ENCODE measurements at places on chromosomes 6 and 20. TPM values are rescaled to one million over a fixed set of nuclear protein-coding genes. Genes with fewer than 3 reads are reported as not detected.

The CTAGE9 gene
- not detected for total RNA-seq

The ULBP1 gene
- total RNA-seq = 2.8 TPM

The CUTA gene
- 213 TPM for total RNA-seq

The PBOV1 gene
- total RNA-seq = not detected

The IL17F gene
- not detected for total RNA-seq

The PRL gene
- not detected for total RNA-seq

The NOTCH4 gene
- 1.5 TPM for total RNA-seq

The PI16 gene
- total RNA-seq = 1.9 TPM

The FUT9 gene
- total RNA-seq = 5.2 TPM

The TNFRSF6B gene
- not detected for total RNA-seq

The SLC22A7 gene
- total RNA-seq = not detected

The ENPP4 gene
- 6.2 TPM for total RNA-seq

The PAX1 gene
- not detected for total RNA-seq

- no peaks in the 10 kb centered on the region for H3K36me3 ChIP-seq
- no peaks in the 10 kb centered on the region for H3K4me1 ChIP-seq
- H3K27me3 ChIP-seq = peaks cover 61% of the 10 kb centered on the region
- DNase-seq = no peak
- no peak overlapping the region for H3K4me3 ChIP-seq
These were observed 4.8 kb downstream of the SLC32A1 start for GRCh38 chr20:38728911-38729642.

GRCh38 chr20:32348207-32348606 is 9.9 kb upstream of the ASXL1 start:
- no peaks in the 10 kb centered on the region for H3K36me3 ChIP-seq
- no peak overlapping the region for H3K4me3 ChIP-seq
- DNase-seq = no peak

GRCh38 chr6:26225848-26226578 is 138.8 kb downstream of the HFE start:
- peaks cover 15% of the 10 kb centered on the region for H3K4me1 ChIP-seq
- no peak overlapping the region for H3K4me3 ChIP-seq
- no peaks in the 10 kb centered on the region for H3K27me3 ChIP-seq
- H3K36me3 ChIP-seq = peaks cover 18% of the 10 kb centered on the region

GRCh38 chr6:145277358-145278086 is 457.8 kb downstream of the EPM2A start:
- no peaks in the 10 kb centered on the region for H3K27me3 ChIP-seq
- H3K4me1 ChIP-seq = no peaks in the 10 kb centered on the region
- H3K27ac ChIP-seq = no peak overlapping the region
- no peaks in the 10 kb centered on the region for H3K36me3 ChIP-seq
- H3K4me3 ChIP-seq = no peak overlapping the region

- no peak for DNase-seq
- H3K36me3 ChIP-seq = peaks cover 24% of the 10 kb centered on the region
- no peak overlapping the region for H3K27ac ChIP-seq
- no peaks in the 10 kb centered on the region for H3K27me3 ChIP-seq
These were observed 6.7 kb downstream of the APMAP start for GRCh38 chr20:24985802-24986201.

DNA sequence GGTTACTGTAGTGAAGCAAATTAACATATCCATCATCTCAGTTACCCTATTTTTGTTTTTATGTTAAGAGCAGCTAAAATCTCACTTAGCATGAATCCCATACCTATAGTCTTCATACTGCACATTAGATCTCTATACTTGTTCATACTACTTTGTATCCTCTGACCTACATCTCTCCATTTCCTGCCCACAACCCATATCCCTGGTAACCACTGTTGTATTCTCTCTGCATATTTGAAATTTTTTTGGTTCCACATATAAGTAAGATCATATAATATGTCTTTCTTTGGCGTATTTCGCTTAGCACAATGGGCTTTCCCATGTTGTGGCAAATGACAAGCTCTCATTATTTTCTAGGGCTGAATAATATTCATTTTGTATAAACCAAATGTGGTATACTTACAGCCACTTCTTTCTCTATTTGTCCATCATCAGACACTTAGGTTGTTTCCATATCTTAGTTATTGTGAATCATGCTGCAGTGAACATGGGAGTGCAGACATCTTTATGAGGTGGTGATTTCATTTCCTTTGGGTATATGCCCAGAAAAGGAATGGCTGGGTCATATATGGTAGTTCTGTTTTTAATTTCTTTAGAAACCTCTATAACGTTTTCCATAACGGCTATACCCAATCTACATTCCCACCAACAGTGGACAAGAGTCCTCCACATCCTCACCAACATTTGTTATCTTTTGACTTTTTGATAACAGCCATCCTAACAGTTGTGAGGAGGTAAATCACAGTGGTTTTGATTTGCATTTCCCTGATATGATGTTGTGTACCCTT is 39.8 kb downstream of the BACH2 start:
- no peaks in the 10 kb centered on the region for H3K27me3 ChIP-seq
- no peaks in the 10 kb centered on the region for H3K36me3 ChIP-seq
- no peaks in the 10 kb centered on the region for H3K4me1 ChIP-seq
- H3K4me3 ChIP-seq = no peak overlapping the region

GRCh38 chr6:149032599-149033405 is 284.7 kb upstream of the TAB2 start:
- DNase-seq = peak; percentile 88
- peak overlapping the region; percentile 42 for H3K4me3 ChIP-seq
- peaks cover 51% of the 10 kb centered on the region for H3K4me1 ChIP-seq
- peak overlapping the region; percentile 94 for H3K27ac ChIP-seq

GRCh38 chr6:122401104-122401503 is 1.7 kb downstream of the HSF2 start:
- no peaks in the 10 kb centered on the region for H3K27me3 ChIP-seq
- no peak for DNase-seq
- peak overlapping the region; percentile 93 for H3K4me3 ChIP-seq
- H3K36me3 ChIP-seq = no peaks in the 10 kb centered on the region
- no peak overlapping the region for H3K27ac ChIP-seq

- H3K27me3 ChIP-seq = peaks cover 7% of the 10 kb centered on the region
- no peaks in the 10 kb centered on the region for H3K4me1 ChIP-seq
- H3K36me3 ChIP-seq = no peaks in the 10 kb centered on the region
- no peak overlapping the region for H3K27ac ChIP-seq
- H3K4me3 ChIP-seq = no peak overlapping the region
These were observed 79.9 kb upstream of the LY86 start for GRCh38 chr6:6508643-6509042.

DNA sequence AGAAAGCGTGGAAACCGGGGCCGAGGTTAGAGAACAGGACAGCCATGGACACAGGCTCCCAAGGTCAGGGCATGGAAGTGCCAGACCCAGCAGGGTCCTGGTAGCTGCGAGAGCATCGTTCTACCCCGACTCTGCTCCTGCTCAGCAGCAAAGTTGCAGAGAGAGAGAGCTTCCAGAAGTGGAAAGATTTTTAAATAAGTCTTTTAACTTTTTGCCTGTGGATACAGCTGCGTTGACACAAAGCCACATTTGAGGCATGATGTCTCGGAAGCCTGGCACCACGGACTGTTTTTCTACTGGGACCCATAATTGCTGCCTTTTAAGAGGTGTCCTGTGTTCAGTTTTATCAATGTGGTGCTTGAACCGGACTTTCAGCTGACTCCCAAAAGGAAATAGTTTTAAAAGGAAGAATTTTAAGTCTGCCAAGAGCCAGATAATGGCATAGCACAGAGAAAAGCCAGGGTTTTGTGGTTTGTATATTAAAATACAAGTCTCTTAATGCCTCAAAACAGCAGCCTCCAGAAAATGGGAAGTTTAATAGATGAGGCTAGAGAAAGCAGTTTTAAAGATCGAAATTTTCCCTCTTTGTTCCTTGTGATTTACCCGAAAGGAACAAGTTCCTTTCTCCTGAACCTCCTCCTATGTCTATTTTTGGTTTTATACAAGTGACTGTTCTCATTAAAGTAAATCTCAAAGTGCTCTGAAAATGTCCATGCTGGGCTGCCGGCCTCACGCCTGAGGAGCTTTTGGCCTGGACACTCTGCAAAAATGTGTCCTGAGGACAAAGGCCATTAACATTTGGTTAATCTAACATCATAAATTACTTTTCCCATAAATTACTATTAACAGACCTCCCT is 91.5 kb downstream of the RIN2 start:
- no peak for DNase-seq
- H3K27me3 ChIP-seq = no peaks in the 10 kb centered on the region
- no peak overlapping the region for H3K27ac ChIP-seq
- H3K4me1 ChIP-seq = no peaks in the 10 kb centered on the region

DNA sequence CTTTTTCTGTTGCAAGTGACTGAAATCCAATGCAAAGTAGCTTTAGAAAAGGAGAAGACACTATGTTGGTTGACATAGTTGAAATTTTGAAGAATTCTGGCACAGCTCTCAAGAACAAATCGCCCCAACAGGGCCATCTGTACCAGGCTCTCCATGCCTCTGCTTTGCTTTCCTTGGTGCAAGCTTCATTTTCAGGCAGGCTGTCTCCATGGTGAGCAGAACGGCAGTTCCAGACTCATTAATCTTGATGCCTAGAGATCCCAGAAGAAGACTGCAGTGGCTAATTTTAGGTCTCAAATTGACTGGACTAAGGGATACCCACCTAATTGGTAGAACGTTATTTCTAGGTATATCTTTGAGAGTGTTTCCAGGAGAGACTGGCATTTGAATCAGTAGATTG is 950.7 kb upstream of the FLRT3 start:
- H3K36me3 ChIP-seq = no peaks in the 10 kb centered on the region
- no peaks in the 10 kb centered on the region for H3K4me1 ChIP-seq
- DNase-seq = no peak
- H3K27me3 ChIP-seq = no peaks in the 10 kb centered on the region
- no peak overlapping the region for H3K27ac ChIP-seq

DNA sequence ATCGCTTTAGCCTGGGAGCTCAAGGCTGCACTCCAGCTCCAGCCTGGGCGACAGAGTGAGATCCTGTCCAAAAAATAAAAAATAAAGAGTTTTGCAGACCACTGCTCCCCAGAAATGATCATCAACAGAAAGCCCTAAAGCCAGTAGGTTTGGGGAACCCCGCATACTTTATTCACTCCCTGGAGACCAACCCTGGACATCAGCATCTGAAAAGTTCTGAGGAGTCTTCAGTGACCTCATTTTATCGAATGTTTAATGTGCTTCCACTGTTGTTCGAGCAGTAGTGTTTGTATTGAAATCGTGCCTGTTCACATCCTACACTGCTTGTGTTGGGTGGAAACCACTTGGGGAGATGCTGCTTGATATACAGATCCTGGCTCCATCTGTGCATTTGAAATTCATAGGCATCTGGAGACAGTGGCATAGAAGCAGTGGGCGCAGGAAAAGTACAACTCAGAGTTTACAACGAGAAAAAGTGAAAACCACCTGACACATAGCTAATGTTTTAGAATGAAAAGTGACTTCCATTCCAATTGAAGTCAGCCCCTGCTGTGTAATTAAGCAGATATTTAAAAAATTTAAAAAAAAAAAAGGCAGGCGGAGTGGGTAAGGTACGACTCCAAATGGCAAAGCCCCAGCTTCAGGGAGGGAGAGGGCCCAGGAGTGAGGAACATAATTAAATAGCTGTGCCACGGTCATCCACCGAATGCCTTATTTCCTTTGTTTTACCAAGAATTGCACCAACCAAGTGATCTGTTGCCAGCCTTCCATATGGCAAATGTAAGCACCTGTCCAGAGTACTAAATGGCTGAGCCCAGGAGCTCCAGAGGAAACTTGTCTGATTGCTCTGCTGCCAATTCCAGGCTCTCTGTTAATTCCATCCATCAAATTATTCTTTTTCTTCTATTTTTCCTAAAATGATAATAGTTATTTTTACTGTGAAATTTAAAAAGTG is 100.4 kb upstream of the NAA20 start:
- no peaks in the 10 kb centered on the region for H3K27me3 ChIP-seq
- no peaks in the 10 kb centered on the region for H3K36me3 ChIP-seq
- no peak overlapping the region for H3K27ac ChIP-seq
- peaks cover 12% of the 10 kb centered on the region for H3K4me1 ChIP-seq

DNA sequence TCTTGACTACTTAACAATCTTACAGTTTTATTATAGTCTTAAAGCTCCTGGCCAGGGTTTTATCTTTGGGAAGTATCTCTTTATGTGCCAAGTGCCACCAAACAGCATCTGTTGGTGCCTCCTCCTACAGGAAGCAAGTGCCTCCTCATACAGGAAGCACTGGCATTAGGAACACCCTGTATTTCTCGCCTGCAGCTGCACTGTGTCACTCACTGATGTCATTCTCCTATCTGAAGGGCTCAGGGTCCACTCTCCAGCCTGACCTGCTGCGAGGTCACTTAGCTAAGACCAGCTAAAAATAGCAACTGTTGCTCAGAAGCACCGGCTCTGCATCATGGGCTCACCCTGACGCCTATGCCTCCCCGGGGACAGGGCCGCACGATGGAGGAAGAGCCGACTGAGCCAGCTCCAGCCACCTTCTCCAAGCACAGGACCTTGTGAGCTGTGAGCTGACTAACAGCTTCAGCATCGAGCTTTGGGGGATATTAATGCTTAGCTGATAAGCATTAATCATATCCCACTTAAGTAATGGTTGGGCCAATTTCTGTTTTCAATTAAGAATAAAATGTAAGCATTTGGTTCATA is 66.3 kb upstream of the CD93 start:
- H3K27me3 ChIP-seq = no peaks in the 10 kb centered on the region
- H3K4me3 ChIP-seq = no peak overlapping the region
- no peak for DNase-seq
- H3K36me3 ChIP-seq = no peaks in the 10 kb centered on the region
- H3K27ac ChIP-seq = 0 out of 2 replicates have a peak overlapping the region, but pooled peaks have one; percentile 10

- H3K27ac ChIP-seq = no peak overlapping the region
- no peaks in the 10 kb centered on the region for H3K27me3 ChIP-seq
- no peak overlapping the region for H3K4me3 ChIP-seq
- DNase-seq = no peak
- H3K36me3 ChIP-seq = peaks cover 5% of the 10 kb centered on the region
These were observed 46.5 kb downstream of the FAM217A start for GRCh38 chr6:4032475-4032874.

GRCh38 chr6:130928158-130928912 is 101.1 kb downstream of the SMLR1 start:
- no peak for DNase-seq
- no peaks in the 10 kb centered on the region for H3K36me3 ChIP-seq
- H3K27me3 ChIP-seq = no peaks in the 10 kb centered on the region
- H3K27ac ChIP-seq = no peak overlapping the region
- H3K4me1 ChIP-seq = no peaks in the 10 kb centered on the region

DNA sequence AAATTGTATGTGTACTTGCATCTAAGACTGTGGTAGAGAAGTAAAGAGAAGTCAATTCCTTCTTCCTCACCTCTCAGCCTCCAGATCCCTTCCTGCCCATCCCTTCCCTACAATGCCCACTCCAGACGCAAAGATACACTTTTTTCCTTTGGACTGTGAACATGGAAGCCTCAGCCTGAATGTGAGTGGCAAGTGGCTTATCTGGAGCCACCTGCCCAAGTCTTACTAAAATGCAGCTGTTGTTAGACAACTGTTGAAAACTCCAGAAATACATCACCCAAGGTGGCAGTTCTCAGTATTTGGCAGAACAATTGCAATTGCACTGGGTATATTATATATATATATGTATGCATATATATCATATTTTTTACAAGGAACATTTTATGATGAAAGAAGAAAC is 7.5 kb downstream of the VGLL2 start:
- no peaks in the 10 kb centered on the region for H3K4me1 ChIP-seq
- no peaks in the 10 kb centered on the region for H3K36me3 ChIP-seq
- no peak overlapping the region for H3K4me3 ChIP-seq
- peaks cover 5% of the 10 kb centered on the region for H3K27me3 ChIP-seq
- no peak overlapping the region for H3K27ac ChIP-seq
- DNase-seq = no peak

- H3K27me3 ChIP-seq = peaks cover 63% of the 10 kb centered on the region
- H3K4me1 ChIP-seq = no peaks in the 10 kb centered on the region
- H3K36me3 ChIP-seq = no peaks in the 10 kb centered on the region
- no peak for DNase-seq
These were observed 131.6 kb upstream of the TOP1 start for GRCh38 chr20:40896814-40897700.

Data from PC-9 (cell line).